Activated naive CD4-positive, alpha-beta T cell (primary cell): ENCODE measurements at places on chromosomes 12 and 14.

DNA sequence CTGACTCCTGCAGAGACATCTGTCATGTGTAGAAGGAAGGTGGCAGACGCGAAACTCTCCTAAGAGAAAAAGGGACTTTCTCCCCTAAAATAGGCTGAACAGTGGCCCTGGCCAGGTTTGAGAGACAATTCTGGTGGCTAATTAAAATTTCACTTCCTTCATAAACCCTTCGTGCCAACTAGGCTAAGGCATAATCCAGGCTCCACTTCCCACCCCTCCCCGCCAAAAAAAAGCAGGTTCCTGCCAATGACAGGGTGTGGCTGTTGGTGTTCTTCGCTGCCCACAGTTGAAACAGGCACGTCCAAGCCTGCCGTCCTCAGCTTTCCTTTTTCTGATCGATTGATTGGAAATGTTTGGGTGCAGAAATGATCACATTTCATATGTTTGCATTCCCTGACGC is 144.6 kb downstream of the GCH1 start:
- DNase-seq, result no peak

DNA sequence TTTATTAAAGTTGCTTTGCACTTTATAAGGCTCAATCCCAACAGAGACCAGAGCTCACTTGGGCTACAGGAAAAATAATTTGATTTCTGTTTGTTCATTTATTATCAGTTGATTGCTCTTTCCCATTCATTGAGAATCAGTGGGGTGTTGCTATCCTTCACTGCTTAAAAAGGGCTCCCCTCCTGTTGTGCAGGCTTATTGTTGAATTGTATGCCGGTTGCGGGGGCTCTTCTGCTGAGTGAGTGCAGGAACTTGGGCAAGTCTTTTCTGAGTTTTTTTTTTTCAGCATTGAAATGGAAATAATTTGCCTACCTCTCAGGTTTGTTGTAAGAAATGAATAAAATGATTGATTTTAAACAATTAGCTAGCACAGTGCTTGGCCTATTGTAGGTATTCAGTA is 32.6 kb downstream of the AKAP6 start:
- no peak for DNase-seq

DNA sequence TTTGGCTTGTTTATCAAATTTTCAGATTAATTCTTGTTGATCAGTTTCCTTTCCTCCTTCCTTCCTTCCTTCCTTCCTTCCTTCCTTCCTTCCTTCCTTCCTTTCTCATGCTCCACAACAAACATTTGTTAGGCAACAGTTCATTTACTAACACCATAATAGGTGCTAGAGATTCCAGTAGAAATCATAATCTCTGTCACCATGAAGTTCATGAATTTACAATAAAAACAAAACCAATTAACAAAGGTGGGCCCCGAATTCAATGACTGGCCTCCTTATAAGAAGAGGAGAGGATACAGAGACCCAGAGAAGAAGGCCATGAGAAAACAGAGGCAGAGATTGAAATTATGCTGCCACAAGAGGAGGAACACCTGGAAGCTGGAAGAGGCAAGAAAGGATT is 266.9 kb upstream of the GARIN6 start:
- no peak for DNase-seq

GRCh38 chr12:49543221-49543913 is 4.5 kb downstream of the KCNH3 start:
- DNase-seq, result no peak

GRCh38 chr14:99819514-99819913 is 26.3 kb downstream of the EML1 start:
- no peak for DNase-seq
